SK-N-SH (cell line): ENCODE measurements at places on chromosomes 12 and 14. TPM values are rescaled to one million over a fixed set of nuclear protein-coding genes. Genes with fewer than 3 reads are reported as not detected.

DNA sequence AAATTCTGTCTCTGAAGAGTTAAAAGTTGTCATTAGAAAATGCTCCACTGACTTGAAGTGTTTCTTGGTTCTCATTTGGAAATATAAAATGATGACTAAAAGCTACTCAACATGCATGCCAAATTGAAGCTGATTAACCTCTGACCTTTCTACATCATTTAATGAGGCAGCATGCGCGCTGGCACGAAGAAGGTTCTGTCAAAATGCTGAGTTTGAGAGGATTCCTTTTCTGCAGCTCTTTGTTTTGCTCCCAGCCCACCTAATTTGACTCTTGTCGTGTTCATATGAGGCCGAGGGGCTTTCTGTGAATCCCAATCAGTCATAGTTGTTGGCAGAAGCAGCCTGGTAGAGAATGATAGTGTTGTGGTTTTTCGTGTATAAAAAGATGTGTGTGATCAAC is 153.4 kb downstream of the BRMS1L start:
- H3K4me1 ChIP-seq: no peaks in the 10 kb centered on the region
- no peak overlapping the region for H3K4me3 ChIP-seq
- no peak overlapping the region for H3K27ac ChIP-seq

- DNase-seq: no peak
- H3K27me3 ChIP-seq: no peaks in the 10 kb centered on the region
- H3K36me3 ChIP-seq: no peaks in the 10 kb centered on the region
- no peaks in the 10 kb centered on the region; the same call in 1 of the 2 replicates for H3K4me1 ChIP-seq
Measured at GRCh38 chr12:69919495-69919894, 94.5 kb downstream of the MYRFL start.

- H3K27me3 ChIP-seq: no peaks in the 10 kb centered on the region
- no peaks in the 10 kb centered on the region for H3K36me3 ChIP-seq
- peak overlapping the region; percentile 85 for H3K27ac ChIP-seq
- H3K4me1 ChIP-seq: no peaks in the 10 kb centered on the region; the same call in 1 of the 2 replicates
Measured at GRCh38 chr12:71011261-71011660, 90.7 kb upstream of the PTPRR start.

DNA sequence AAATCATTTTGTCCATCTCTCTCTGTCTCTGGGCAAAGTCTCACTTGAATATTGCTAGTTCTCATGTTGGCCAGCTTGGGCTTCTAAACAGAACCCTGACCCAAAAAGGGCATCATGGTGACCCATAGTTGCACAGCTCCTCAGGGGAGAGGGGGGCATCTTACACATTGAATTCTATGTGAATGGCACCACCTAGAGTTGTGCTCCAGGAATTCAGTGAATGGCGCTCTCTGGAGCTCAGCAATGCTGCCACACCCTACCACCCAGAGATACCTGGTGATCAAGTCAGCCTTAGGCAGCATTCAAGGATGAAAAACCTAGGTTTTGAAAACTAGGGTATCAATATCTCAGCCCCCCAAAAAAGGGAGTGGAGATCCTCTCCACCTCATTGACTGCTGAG is 50.6 kb downstream of the SMUG1 start:
- no peak overlapping the region for H3K4me3 ChIP-seq
- peaks cover 2% of the 10 kb centered on the region; the same call in 1 of the 2 replicates for H3K36me3 ChIP-seq
- no peaks in the 10 kb centered on the region for H3K27me3 ChIP-seq

- no peak overlapping the region for H3K4me3 ChIP-seq
- H3K36me3 ChIP-seq: no peaks in the 10 kb centered on the region
- no peaks in the 10 kb centered on the region for H3K4me1 ChIP-seq
- H3K27ac ChIP-seq: no peak overlapping the region
- no peak for DNase-seq
Measured at GRCh38 chr12:42770261-42770660, 180.7 kb upstream of the PRICKLE1 start.

SLC2A14 gene
- 0.37 and 0.39 TPM in 2 replicates for polyA plus RNA-seq

PLEKHH1 gene
- polyA plus RNA-seq: 1.5 and 1.6 TPM in 2 replicates

TAMALIN gene
- 1.7 and 2.4 TPM in 2 replicates for polyA plus RNA-seq
